ENCODE measurements at places on chromosomes 3 and 15.
A peak's percentile ranks its signal among the peaks of the same experiment; 100 is the strongest.

GRCh38 chr3:126117212-126117611, 33.3 kb upstream of the SLC41A3 start:
- no peak for DNase-seq

DNA sequence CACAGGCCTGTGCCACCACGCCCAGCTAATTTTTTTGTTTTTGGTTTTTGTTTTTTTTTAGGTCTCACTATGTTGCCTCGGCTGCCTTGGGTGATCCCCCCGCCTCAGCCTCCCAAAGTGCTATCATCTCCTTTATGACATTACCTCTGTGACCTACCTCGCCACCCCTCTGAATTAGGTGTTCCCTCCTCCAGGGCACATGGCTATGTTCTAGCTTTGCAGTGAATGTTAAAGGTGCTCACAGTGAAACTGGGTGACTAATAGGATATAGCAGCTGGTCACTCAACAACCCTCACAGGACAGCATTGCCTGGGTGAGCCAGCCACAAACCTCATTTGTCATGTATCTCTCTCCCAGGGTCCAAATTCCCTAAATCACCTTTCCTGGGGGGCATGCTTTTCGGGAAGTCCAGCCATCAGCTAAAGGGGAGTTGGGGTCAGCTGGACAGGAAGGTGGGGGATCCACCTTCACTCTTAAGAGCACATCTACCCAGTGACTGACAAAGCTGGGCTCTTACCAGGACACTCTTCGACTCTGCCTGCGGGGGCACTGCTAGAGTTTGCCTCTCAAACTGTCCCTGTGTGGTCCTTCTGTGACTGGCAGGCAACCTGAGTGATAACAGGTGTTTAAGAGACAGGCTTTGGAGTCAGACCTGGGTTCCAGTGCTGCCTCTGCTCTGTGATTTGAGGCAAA, 1.6 kb upstream of the TTLL3 start:
- peak; percentile 44 for DNase-seq

DNA sequence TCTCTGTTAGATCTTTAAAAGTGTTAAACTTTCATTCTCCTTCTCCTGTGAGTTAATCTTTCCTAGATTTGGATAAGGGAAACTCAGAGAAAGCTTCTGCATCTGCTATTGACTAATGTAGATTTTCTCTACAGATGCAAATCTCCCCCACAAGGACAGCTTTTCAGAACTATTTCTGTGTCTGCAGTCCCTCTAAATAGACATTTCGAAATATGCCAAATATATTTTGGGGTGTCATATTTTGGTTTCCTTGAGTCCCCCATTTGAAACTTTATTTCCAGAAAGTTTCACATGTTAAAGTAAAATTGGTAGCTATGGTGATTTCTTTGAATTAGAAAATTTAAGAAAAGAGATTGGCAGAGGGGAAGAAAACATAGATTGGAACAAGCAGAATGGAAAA, 852.3 kb upstream of the ALCAM start:
- no peak for DNase-seq

DNA sequence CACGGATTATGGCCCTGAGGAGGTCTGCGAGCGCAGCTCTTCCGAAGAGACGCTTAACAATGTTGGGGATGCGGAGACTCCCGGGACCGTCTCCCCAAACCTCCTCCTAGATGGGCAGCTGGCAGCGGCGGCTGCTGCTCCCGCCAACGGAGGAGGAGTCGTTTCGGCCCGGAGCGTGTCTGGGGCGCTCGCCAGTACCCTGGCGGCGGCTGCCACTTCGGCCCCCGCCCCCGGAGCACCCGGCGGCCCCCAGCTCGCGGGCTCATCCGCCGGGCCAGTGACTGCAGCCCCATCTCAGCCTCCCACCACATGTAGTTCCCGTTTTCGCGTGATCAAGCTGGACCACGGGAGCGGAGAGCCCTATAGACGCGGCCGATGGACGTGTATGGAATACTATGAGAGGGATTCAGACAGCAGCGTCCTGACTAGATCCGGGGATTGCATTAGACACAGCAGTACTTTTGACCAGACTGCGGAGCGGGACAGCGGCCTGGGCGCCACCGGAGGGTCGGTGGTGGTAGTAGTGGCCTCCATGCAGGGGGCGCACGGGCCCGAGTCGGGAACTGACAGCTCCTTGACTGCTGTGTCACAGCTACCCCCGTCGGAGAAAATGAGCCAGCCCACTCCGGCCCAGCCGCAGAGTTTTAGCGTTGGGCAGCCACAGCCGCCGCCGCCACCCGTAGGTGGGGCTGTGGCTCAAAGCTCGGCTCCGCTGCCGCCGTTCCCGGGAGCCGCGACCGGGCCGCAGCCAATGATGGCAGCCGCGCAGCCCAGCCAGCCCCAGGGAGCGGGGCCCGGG, 1.6 kb downstream of the TSC22D2 start:
- DNase-seq: peak; percentile 76

GRCh38 chr3:168061332-168061996, 34.3 kb downstream of the GOLIM4 start:
- peak; percentile 43 for DNase-seq

DNA sequence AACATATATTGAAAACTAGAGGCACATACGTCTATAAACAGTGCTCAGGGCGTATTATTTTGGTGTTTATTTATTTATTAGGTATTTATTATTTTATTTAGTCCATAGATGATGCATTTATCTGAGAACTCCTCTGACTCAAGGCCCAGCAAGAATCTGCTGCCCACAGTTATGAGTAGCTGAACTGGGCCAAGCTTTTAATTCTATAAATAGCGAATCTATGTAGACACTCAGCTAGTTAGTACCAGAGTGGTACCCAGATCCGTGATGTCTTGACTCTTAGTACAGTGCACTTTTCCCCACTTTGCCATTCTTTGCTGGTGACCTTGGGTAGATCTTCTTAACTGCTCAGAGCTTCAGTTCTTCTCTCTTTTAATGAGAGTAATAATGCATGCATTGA, 370.4 kb upstream of the TPRG1 start:
- DNase-seq: no peak

All from RPMI7951 (cell line).